NCI-H510A treated with DMSO at 0.1 percent for 48 hours (cell line): ENCODE measurements at places on chromosomes 12 and 14.

GRCh38 chr12:84912198-84913128 lies at the start of gene SLC6A15:
SLC6A15 (minus strand) TSS chr12:84912799; CDS start chr12:84892120, 20,679 bp downstream.
- peak; percentile 78 for DNase-seq

GRCh38 chr12:9706086-9706685 lies 26.7 kb downstream of the CLECL1 start:
- no peak for DNase-seq

GRCh38 chr14:74945852-74946658 lies 9.3 kb downstream of the PGF start:
- peak; percentile 39 for DNase-seq

DNA sequence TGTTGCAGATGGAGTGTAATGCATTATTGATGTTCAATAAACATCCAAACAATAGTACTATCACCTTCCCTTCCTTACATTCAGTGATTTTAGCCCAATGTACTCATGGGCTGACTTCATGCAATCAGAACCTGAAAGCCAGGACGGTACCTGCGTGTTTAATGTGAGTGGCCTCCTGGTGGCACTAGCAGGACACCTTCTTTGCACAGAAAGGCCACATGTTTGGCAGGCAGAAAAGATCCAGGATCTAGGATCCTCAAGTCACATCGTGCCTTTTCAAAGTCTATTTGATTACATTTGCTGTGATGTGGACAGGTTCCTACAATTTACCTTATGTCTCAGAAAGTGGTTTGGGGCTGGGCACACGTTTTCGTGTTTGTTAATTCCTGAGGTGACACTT lies 82.9 kb downstream of the NEDD1 start:
- DNase-seq, result peak; percentile 24
